IMR-90 (cell line): ENCODE measurements at places on chromosomes 3 and 15.
A peak's percentile ranks its signal among the peaks of the same experiment; 100 is the strongest.

DNA sequence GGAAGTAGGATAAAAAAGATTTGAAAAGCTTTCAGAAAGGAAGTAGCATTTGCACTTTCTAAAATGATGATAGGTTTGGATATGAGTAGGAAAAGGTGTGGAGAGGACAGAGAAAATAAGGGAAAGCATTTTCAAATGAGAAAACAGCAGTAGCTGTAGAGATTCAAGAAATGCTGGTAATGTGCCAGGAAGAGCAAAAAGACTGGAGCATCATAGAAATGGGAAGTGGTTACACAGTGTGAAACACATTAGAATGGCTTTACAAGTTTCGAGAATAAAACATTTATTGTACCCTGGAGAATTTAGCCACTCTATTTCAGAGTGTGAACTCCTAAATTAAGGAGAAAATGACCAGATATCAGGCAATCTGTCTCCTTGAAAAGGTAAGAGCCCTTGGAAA lies 108.3 kb upstream of the CHL1 start:
- H3K4me1 ChIP-seq = no peaks in the 10 kb centered on the region
- H3K27ac ChIP-seq = no peak overlapping the region
- H3K27me3 ChIP-seq = no peaks in the 10 kb centered on the region

- DNase-seq = no peak
- peaks cover 43% of the 10 kb centered on the region for H3K4me1 ChIP-seq
- H3K4me3 ChIP-seq = no peak overlapping the region
- no peaks in the 10 kb centered on the region for H3K36me3 ChIP-seq
- no peaks in the 10 kb centered on the region for H3K27me3 ChIP-seq
These were observed 4.2 kb downstream of the PLXND1 start for GRCh38 chr3:129602309-129602708.

GRCh38 chr3:127888564-127889107 lies 26.4 kb upstream of the KBTBD12 start:
- no peaks in the 10 kb centered on the region for H3K4me1 ChIP-seq
- no peak overlapping the region for H3K27ac ChIP-seq
- H3K36me3 ChIP-seq = no peaks in the 10 kb centered on the region
- peaks cover 19% of the 10 kb centered on the region for H3K27me3 ChIP-seq
- H3K4me3 ChIP-seq = no peak overlapping the region

DNA sequence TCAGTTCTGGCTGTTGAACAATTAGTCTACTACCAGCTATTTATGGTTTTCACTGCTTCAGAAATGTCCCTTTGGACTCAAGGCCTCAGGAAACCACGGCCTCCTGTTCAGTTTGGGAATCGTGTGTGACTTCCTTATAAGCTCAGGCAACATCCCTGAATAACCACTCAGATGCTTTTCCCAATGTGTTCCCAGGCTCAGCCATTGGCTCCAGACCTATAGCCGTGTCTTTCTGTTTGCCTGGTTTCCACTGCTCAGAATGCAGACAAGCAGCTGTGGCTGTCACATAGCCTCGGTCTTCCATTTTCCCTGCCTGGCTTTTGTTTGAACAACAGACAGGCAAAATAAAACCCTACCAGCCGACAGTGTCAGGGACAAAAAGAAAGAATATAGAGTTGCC lies 63.2 kb upstream of the ATP2B2 start:
- no peaks in the 10 kb centered on the region for H3K4me1 ChIP-seq
- DNase-seq = no peak
- no peak overlapping the region for H3K4me3 ChIP-seq
- H3K27me3 ChIP-seq = peaks cover 3% of the 10 kb centered on the region
- no peaks in the 10 kb centered on the region for H3K36me3 ChIP-seq

DNA sequence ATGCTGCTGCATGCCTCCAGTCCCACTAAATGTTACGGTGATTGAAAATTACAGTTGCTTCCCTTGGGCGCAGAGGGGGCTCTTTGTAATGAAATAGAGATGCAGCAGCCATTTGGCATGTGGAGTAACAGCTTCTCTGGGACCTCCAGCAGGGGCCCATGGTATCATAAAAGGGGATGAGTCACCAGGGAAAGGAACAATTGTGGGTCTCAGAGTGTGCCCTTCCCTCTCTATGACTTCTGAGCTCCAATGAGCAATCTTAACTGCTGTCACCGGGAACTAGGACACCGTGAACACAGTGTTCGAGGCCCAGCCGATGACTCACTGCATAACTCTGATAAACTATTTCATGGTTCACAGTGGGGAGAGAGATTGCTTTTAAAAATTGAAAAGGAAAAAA lies 164.8 kb upstream of the NUDT16 start:
- DNase-seq = peak; percentile 50
- no peaks in the 10 kb centered on the region for H3K27me3 ChIP-seq
- 0 out of 2 replicates have a peak, but pooled peaks cover 2% of the 10 kb centered on the region for H3K4me1 ChIP-seq
- no peak overlapping the region for H3K4me3 ChIP-seq

DNA sequence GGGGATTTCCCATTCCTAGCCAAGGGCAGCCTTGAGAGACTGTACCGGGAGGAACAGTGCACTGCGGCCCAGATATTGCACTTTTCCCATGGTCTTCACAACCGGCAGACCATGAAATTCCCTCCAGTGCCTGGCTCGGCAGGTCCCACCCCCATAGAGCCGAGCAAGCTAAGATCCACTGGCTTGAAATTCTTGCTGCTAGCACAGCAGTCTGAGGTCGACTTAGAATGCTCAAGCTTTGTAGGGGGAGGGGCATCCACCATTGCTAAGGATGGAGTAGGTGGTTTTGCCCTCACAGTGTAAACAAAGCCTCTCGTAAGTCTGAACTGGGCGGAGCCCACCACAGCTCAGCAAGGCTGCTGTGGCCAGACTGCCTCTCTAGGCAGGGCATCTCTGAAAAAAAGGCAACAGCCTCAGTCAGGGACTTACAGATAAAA lies 156.3 kb downstream of the FRMD5 start:
- H3K36me3 ChIP-seq = no peaks in the 10 kb centered on the region
- peaks cover 6% of the 10 kb centered on the region for H3K4me1 ChIP-seq
- H3K4me3 ChIP-seq = no peak overlapping the region
- peak; percentile 66 for DNase-seq
- H3K27me3 ChIP-seq = no peaks in the 10 kb centered on the region

GRCh38 chr3:59440285-59441028 lies 390.6 kb upstream of the CFAP20DC start:
- DNase-seq = no peak
- H3K36me3 ChIP-seq = no peaks in the 10 kb centered on the region
- no peak overlapping the region for H3K4me3 ChIP-seq
- H3K27me3 ChIP-seq = peaks cover 1% of the 10 kb centered on the region; the same call in 1 of the 2 replicates
- no peak overlapping the region for H3K27ac ChIP-seq
- no peaks in the 10 kb centered on the region for H3K4me1 ChIP-seq

DNA sequence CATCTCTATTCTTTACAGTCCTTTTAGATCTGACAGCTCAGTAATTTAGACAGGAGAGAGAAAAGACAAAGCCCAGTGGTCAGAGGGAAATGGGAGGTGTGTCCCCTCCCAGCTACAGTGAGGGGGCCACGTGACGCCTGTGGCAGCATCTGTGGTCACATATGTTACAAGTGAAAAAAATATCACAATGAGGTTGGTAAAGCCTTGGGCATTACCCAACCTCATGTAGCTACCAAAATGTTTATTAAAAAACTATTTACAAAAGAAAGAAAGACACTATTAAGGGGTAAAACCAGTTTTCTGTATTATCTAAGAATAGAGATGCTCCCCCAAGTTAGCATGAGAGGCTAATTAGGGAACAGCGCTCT lies 42.9 kb upstream of the PLCL2 start:
- no peaks in the 10 kb centered on the region for H3K36me3 ChIP-seq
- DNase-seq = no peak
- no peak overlapping the region for H3K27ac ChIP-seq
- H3K4me3 ChIP-seq = no peak overlapping the region
- H3K4me1 ChIP-seq = no peaks in the 10 kb centered on the region
- H3K27me3 ChIP-seq = peaks cover 2% of the 10 kb centered on the region

- H3K4me3 ChIP-seq = peak overlapping the region; percentile 29; the same call in 1 of the 2 replicates
- no peak overlapping the region for H3K27ac ChIP-seq
- H3K4me1 ChIP-seq = peaks cover 12% of the 10 kb centered on the region
- H3K27me3 ChIP-seq = no peaks in the 10 kb centered on the region
These were observed 103.6 kb upstream of the PFN2 start for GRCh38 chr3:150074277-150074676.

GRCh38 chr3:49248840-49249227 lies 28.2 kb downstream of the C3orf62 start:
- no peak overlapping the region for H3K4me3 ChIP-seq
- H3K36me3 ChIP-seq = no peaks in the 10 kb centered on the region
- no peaks in the 10 kb centered on the region for H3K27me3 ChIP-seq
- no peaks in the 10 kb centered on the region for H3K4me1 ChIP-seq
- no peak overlapping the region for H3K27ac ChIP-seq
- peak; percentile 16 for DNase-seq

GRCh38 chr3:157754451-157754850 lies 251.2 kb upstream of the VEPH1 start:
- no peak overlapping the region for H3K27ac ChIP-seq
- H3K4me3 ChIP-seq = no peak overlapping the region
- no peaks in the 10 kb centered on the region for H3K36me3 ChIP-seq
- no peaks in the 10 kb centered on the region for H3K4me1 ChIP-seq
- H3K27me3 ChIP-seq = peaks cover 2% of the 10 kb centered on the region; the same call in 1 of the 2 replicates
- no peak for DNase-seq

GRCh38 chr15:81562986-81563385 lies 189.0 kb upstream of the TMC3 start:
- H3K36me3 ChIP-seq = no peaks in the 10 kb centered on the region
- no peak overlapping the region for H3K4me3 ChIP-seq
- H3K27me3 ChIP-seq = peaks cover 1% of the 10 kb centered on the region
- no peak for DNase-seq

DNA sequence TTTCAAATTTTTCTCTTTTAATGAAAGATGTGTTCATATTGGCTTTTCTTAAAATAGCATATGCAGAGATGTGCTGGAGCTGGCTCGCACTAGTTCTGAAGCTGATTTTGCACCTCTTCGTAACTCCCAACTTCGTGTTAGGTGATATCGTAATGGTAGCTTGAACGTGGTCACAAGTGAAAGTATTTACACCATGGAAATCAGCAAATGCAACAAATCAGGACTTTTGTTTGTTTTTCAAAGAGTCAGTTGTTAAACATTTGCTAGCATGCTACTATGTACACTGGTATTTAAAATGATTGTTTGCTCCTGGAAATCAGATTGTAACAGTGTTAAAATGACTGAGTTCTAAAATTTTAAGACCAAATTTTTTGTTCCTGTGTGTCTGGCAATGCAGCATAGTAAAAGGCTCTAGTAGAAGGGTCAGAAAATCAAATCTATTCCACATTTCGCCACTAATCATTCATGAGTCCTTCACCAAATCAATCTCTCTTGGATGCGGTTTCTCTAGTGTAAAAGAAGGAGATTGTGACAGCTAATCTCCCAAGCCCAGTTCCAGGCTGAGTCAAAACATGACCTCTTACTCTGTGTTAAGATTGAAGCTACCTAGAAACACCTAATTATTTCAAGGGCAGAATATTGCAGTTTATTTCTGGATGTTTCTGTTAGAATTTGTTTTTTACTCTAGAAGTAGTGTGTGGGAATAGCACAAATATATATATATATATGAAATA lies 34.3 kb upstream of the CMC1 start:
- H3K4me1 ChIP-seq = no peaks in the 10 kb centered on the region
- no peaks in the 10 kb centered on the region for H3K27me3 ChIP-seq
- H3K36me3 ChIP-seq = no peaks in the 10 kb centered on the region
- no peak overlapping the region for H3K27ac ChIP-seq

- H3K27ac ChIP-seq = no peak overlapping the region
- peak; percentile 83 for DNase-seq
- H3K4me3 ChIP-seq = no peak overlapping the region
- H3K27me3 ChIP-seq = peaks cover 25% of the 10 kb centered on the region
These were observed 48.3 kb downstream of the PRTG start for GRCh38 chr15:55694652-55695150.

- no peaks in the 10 kb centered on the region for H3K36me3 ChIP-seq
- no peak overlapping the region for H3K4me3 ChIP-seq
- DNase-seq = no peak
- no peak overlapping the region for H3K27ac ChIP-seq
These were observed 232.5 kb upstream of the TBL1XR1 start for GRCh38 chr3:177429771-177430170.
